Amniotic epithelial cell (primary cell): ENCODE measurements at places on chromosomes 12 and 14.

GRCh38 chr14:50062438-50063085 lies 53.8 kb downstream of the VCPKMT start:
- DNase-seq = peak; percentile 85

- no peak for DNase-seq
Observed at GRCh38 chr12:54301428-54302048, 723 bp upstream of the NFE2 start.

GRCh38 chr12:30968211-30968610 lies 41.7 kb downstream of the TSPAN11 start:
- no peak for DNase-seq

DNA sequence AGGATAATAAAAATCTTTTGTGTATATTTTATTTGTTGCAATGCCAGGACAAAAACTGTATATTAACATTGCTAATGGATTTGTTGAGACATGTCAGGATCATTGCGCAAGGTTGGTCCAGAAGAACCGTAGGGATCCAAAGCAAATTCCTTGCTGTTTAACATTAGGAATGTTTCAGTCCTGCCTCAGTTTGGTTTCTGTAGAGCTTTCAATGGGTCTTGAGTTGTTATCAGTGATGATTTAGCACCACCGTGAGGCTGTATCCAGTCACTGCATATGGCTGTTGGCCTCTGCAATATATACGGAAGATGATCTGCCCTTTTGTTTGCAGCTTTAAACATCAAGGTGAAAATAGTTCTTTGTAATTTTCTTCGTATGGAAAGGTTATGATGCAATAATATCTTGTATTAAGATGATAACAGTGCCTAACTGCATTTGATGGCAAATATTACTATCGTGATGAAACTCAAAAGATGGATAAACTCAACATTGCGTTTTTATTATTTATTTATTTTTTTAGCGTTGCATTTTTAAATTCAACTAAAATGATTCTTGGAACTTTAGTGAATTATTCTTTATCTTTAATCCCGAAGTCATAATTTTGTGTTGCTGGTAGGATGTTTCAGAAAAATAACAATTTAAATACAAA lies 231.2 kb downstream of the AKAP6 start:
- DNase-seq = peak; percentile 92

DNA sequence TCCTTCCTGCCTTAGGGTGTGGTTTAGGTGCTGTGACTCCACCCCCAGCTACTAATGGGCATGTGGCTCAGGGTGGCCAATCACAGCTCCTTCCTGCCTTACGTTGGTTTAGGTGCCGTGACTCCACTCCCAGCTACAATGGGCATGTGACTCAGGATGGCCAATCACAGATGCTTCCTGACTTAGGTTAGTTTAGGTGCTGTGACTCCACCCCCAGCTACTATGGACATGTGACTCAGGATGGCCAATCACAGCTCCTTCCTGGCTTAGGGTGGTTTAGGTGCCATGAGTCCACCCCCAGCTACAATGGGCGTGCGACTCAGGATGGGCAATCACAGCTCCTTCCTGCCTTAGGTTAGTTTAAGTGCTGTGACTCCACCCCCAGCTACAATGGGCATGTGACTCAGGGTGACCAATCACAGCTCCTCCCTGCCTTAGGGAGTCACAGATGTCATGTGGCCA lies 163.9 kb downstream of the TBX5 start:
- DNase-seq = no peak

DNA sequence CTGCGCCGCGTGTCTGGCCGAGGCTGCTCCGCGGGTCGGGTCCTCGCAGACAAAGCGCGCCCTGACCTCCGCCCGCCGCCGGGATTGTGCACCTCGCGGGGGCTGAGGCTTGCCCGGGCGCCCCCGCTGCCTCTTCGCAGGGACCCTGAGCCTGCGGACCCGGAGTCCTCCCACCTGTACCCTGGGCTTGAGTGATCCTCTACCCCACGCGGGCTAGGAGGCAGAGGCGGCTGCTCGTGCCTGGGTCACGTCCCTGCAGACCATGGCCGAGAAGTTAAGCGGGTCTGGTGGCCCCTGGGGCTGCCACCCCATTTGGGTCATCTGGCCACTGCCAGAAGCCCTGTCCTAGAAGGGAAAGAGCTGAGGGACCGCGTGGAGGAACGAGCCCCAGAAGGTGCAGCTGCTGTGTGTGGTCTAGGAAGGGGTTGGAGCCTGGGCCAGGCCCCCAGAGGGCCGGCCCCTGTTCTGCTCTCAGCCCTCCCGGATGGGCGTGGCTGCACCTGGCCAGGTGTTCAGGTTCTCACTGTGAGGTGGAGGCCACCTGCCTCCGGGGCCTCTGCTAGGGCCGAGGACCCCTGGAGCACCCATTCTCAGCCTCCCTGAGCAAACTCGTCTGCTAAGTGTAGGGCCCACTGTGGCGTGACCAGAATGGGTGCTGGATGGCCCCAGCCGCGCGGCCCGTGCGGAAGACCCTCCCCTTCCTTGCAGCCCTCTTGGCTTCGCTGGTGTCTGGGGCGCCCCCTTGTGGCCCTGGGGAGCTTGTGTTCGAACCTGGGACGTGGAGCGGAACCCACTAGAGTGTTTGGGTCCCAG lies 49.6 kb downstream of the LRCOL1 start:
- peak; percentile 27 for DNase-seq

DNA sequence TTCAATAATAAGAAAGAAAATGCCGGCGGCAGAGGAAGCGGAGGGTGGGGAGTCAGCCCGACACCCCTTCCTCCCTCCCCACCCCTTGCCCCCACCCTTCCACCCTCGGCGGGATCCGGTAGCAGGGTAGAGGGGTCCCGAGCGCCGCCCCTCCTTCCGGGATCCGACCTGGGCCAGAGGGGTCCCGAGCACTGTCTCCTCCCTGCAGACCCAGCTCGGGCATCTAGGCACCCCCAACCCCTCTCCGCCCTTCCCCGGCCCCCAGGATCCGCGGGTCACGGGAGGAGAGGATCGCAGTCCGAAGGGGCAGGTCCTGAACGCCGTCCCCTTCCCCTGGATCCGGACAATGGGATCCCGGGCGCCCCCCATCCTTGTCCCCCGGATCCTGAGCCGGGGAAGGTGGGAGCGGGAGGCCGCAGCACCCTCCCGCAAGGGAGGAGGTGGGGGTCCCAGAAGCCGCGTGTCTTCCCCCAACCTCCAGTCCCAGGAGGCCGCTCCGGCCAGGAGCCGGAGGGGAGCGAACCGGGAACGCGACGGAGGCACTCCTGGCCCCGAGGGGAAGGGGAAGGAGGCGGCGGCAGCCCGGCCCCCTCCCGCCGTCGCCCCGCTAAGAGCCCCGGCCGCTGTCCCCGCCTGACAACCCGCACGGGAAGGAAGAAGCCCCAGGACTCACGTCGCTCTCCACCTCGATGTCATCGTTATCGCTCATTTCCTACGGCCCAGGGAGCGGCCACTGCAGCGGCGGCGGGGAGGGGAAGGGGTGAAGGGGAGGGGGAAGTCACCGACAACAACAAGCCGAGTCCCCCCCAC lies 481 bp downstream of the MAX start:
- no peak for DNase-seq

- no peak for DNase-seq
Observed at GRCh38 chr12:30358671-30359070, 337.0 kb downstream of the IPO8 start.

GRCh38 chr12:110039085-110039807 lies 9.1 kb downstream of the C12orf76 start:
- peak; percentile 90 for DNase-seq

GRCh38 chr14:104923640-104924420 lies 849 bp upstream of the PLD4 start:
- no peak for DNase-seq

DNA sequence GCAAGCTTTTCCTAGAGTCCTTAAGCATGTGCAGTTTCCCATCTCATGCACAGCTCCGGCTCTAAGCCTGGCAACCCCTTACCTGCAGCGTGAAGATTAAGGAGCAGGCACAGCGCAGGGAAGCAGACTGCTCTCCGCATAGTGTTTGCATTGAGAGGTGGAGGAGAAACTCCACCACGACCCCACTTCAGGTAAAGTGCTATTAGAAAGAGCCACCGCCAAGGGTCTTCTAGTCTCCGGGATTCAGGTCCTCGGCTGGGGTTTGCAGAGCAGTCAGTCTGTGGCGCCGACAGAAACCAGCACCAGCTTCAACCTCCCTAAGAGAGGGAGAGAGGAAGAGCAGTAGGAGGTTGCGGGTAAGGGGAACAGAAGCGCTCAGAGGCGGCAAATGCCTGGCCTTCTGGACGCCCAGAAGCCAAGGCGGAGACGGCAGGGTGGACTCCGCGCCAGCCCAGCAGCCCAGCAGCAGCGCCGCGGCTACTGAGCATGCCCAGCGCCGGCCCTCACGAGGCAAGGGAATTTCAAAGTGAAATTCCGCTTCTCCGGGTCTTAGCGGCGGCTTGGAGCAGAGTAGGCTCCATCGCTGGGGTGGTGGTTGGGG lies at the start of gene PTPRR:
Gene PTPRR, minus strand, starts transcription at position 488 of the 601 bp plus-strand sequence. Its CDS starts 348 bp downstream, at position 140.
- no peak for DNase-seq

GRCh38 chr14:73313151-73313550 lies 75.8 kb downstream of the PAPLN start:
- no peak for DNase-seq

GRCh38 chr12:11477110-11477509 lies 81.7 kb upstream of the PRB2 start:
- no peak for DNase-seq

DNA sequence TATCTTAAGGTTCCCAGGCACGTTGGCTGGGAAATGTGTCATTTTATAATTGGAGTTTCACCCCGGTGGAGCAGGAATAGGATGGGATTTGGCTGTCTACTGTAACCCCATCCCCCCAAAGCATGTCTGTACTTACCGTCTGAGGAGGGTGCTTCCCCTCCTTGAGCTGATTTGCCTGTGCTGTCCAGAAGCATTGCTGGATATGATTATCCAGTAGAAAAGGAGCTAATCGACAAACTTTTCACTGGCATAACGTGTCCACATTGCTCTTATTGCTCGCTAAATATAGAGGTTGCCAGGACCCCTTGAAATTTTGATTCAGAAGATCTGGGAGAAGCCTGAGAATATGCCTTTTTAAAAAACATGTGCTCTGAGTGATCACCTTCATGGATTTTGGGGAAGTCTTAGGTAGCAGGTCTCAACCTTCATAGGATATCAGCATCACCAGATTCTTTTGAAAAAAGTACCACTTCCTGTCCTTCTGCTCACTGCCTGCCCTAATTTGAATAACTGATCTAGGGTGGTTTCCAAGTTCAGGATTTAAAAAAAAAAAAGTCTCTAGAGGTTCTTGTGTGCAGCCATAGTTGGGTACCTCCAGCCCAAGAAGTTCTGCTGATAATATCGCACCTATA lies 80.4 kb upstream of the KCNA1 start:
- no peak for DNase-seq

GRCh38 chr14:98798099-98798498 lies 473.9 kb downstream of the BCL11B start:
- DNase-seq = no peak

DNA sequence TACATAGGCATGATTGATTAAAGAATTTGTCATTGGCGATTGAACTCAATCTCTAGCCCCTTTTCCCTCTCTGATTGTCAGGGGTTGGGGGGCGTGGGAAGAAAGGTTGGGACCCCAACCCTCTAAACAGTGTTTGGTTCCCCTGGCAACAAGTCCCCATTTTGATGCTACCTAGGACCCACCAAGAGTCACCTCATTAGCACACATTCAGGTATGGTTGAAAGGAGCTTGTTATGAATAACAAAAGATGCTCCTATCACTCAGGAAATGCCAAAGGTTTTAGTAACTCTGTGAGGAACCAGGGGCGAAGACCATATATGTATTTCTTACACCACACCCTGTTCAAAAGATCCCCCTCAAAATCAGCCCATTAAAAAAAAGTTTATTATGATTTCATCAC lies 14.3 kb downstream of the RNF212B start:
- no peak for DNase-seq

- no peak for DNase-seq
Observed at GRCh38 chr14:70670992-70671651, 29.4 kb downstream of the TTC9 start.

DNA sequence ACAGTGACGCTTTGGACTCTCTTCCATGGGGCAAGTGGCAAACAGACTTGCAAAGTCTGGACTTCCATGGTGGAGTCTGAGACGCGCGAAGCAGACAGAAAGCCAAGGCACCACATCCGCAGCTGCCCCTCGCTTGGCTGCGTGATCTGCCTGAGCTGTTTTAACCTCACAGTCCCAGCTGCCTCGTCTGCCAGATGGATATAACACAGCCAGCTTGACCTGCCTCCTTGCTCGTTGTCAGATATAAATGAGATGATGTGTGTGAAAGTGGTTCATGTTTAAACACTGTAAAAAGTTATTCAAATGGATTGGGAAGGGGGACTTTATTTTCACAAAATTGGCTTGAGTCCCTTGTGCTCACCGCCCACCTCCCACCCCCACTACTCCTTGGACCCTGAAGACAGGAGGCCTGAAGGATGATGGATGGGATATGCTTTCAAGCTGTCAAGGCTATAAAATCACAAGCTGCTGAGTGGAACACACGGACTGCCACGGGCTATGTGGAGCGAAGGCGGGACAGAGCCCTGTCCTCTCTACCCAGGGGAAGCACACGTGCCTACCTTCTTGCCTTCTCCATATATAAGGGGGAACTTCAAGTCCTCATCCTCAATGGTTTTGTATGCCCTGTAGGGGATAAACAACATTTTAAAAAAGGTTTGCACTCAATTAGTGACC lies 226.9 kb downstream of the MON2 start:
- peak; percentile 34 for DNase-seq

DNA sequence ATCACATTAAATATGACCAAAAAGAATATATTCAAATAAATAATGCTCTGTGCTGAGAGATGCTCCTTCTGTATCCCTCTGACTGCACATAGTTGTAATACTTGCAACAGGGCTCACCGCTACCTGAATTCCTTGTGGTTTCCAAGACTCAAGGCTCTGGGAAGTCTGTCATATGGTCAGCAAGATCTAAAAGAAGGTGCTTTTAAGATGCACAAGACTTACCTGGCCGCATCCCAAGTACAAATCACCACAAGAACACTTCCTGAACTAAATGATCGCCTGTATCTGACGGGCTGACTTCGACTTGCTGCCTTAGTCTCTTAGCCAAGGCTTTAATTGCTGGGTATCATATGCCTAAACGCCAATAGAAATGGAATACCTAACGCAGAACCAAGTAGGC lies 67.2 kb downstream of the HECTD4 start:
- peak; percentile 51 for DNase-seq

- DNase-seq = no peak
Observed at GRCh38 chr14:65926504-65926903, 514.0 kb downstream of the FUT8 start.

DNA sequence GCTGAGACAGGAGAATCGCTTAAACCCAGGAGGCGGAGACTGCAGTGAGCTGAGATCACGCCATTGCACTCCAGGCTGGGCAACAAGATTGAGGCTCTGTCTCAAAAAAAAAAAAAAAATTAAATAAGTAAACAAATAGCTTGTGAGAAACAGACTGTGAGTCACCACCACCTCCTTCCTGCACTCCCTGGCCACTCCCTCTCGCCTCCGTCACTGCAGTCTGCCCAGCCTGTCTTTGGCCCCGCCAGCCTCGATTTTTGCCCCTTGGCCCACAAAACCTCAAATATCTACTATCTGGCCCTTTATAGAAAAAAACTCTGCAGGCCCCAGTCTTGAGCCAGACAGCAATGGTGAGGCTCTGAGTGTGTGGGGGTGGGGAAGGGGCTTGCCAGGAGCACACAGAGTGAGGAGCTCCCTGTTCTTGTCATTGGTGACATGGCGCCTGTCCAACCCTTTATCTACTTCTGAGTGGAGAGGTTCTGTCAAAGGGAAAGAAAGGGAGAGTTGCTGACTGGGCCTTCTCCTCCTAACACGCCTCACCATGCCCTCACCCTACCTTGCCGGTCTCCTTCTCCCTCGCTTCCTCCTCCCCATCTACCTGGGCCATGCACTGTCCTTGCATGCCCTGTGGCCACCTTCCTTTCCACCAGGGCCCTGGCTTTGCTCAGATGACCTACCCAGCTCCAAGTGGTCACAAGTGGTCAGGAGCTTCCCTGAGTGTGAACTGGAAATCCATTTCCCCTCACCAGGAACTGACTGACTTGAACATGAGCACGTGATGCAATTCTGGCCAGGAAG lies 22.1 kb downstream of the LGMN start:
- DNase-seq = peak; percentile 96
